Fibroblast of the aortic adventitia (primary cell): ENCODE measurements at places on chromosomes 3 and 15. TPM values are rescaled to one million over a fixed set of nuclear protein-coding genes. Genes with fewer than 3 reads are reported as not detected.

- DNase-seq: no peak
These were observed 42.3 kb downstream of the KLHL6 start for GRCh38 chr3:183513046-183513706.

Gene TRPC1
- total RNA-seq: 26.1 and 26.7 TPM in 2 replicates

Gene CLDN18
- not detected in 2 replicates for total RNA-seq

GRCh38 chr3:3783210-3783609 is 16.0 kb upstream of the LRRN1 start:
- no peak for DNase-seq

Gene MORC1
- not detected in 2 replicates for total RNA-seq

Gene USP4
- total RNA-seq: 23.0 and 28.9 TPM in 2 replicates

- peak; percentile 56 for DNase-seq
These were observed 596 bp upstream of the LIMD1 start for GRCh38 chr3:45593708-45594601.

Gene EFHB
- 0.27 and 1.1 TPM in 2 replicates for total RNA-seq

DNA sequence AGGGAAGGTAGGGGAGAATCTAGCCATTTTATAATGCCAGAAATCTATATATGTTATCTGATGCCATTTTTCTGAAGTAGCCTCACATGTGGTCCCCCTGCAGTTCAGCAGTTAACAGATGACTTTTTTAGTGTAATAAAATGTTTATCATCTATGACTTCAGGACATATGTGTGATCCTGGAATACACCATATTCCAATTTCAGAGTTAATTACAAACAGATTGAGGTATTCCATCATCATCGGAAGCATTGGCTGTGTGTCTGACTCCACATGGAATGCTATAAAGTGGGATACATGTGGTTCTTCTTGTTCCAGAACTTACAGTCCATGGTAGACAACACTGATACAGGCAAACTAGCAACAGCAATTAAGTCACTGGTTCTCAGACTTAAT is 45.9 kb upstream of the LIMD1 start:
- peak; percentile 34 for DNase-seq

DNA sequence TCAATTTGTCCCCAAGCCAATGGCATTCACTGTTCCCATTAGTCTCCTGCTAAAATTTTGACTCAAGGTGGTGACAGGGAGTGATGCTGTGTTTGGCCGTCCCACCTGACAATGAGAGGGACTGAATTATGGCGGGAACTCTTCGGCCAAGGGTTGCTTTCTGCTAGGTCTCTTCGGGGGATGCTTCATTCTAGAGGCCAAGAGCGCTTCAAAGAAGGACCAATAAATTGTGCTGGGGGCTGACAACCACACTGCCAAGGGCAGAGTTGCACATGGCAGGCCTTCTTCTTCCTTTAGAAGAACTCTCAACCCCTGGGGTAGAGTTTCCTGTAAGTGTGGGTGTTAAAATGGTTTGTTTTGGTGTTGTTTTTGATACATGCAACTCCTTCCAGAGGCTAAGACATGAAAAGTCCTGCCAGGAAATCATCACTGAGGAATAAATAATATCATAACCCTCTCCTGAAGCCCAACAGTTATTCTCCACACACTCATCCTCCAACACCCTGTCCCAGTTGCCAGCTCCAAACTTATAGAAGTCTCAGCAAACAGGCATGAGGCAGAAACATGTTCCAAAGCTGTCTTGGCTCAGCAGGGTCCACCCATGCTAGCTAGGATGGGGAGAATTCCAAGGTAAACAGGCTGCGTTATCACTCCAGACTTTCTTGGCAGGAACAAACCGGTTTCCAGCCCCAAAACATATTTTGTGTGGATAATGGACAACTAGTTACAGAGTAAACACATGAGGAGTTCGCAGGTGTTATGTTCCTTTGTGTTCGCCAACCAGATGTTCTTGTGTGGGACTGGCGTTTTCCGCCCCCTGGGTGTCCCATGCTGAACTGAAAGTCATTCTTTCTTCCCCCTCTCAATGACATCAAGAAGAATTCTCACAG is 396.7 kb upstream of the RGMA start:
- peak; percentile 11 for DNase-seq

GRCh38 chr15:25527118-25527517 is 88.3 kb upstream of the UBE3A start:
- no peak for DNase-seq

DNA sequence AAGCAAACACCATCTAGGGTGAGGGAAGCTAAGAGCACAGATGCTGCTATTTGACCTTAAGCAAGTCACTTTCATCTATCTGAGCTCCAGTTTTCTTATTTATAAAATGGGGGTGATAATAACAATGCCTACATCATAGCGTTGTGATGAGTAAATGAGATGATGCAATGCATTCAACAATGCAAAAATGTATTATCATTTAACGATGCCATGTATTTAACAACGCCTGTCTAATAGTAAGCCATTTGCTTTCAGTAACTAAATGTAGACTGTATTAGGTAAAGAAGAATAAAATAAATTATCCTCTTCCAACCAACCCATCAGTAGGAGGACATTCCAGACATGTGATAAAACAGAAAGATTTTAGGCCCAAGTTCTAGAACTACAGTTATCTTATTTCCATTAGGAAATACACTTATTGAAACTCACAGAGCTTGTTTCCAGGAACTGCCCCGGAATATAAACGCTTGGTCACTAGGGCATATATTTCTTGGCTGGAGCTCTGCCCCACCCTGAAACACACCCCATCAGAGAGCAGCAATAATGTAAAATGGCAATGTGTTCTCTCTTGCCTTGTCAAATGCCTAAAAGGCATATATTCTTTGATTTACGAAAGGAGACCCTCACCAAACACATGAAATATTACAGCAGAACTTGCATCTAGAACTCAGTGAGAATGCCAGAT is 128.3 kb downstream of the LIPC start:
- DNase-seq: peak; percentile 27

DNA sequence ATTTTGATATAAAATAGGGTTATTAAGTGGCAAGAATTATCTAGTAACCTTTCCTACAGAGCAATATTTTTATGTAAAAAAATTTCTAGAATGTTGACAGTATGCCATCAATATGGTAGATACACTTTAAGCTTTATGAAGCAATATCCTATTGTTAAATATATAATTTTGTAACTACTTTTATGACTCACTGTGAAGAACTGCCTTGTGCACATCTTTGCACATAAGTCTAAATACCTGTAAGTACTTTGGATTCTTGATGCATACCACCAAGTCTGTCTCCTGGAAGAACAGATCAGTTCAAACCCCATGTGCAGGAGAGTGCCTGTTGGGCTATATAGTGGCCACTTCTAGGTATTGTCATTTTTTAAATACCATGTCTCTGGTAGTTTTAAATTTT is 205.7 kb upstream of the EIF1B start:
- no peak for DNase-seq

Gene SMCO1
- total RNA-seq: not detected in 2 replicates
